ENCODE measurements at places on chromosomes 13 and 19.

DNA sequence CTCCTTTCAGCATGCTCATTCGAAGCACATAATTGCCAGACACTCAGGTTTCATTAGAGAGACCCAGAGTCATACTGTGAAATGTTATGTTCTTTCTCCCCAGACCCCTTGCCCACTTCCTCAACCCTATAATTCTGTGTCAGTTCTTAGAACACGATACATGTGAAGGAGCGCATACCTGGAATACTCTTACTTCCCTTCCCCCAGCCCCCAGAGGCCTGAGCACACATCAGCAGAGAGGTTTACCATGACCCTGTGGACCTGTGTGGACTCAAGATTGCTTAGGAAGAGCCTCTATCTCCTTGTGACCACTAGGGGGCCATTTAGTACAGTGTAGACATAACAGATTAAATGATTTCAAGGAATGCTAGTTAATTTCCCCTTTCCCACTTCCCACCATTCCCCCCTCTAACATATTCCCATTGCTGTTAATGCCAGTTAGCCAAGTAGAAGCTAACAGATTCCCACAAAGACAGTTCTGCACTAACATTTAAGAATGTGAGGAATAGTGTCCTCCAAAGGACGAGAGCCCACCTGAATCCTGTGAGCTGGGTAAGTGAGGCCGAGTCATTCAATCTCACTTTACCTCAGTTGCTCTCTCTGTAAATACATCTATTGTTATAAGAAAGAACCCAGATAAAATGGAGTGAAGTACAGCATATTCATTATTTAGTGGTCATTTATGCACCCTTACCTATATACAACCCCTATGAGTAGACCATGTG is 154.2 kb upstream of the MAB21L1 start:
- no peak for DNase-seq

DNA sequence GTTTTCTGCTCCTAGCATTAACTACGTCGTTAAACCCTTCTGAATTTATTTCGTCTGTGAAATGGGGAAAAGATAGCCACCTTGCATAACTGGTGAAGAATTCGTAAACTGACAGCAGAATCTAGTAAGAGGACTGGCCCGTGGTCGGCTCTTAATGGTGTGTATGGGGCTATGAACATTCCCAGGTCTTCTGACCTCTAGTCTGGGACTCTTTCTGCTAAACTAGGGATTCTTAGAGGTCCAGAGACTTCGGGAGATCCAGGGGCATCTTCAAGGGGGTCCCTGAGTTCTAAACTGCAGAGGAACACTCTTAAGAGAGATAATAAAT is 231.1 kb upstream of the SERP2 start:
- no peak for DNase-seq

GRCh38 chr19:16585094-16585801 is 13.0 kb upstream of the SLC35E1 start:
- DNase-seq, result no peak

DNA sequence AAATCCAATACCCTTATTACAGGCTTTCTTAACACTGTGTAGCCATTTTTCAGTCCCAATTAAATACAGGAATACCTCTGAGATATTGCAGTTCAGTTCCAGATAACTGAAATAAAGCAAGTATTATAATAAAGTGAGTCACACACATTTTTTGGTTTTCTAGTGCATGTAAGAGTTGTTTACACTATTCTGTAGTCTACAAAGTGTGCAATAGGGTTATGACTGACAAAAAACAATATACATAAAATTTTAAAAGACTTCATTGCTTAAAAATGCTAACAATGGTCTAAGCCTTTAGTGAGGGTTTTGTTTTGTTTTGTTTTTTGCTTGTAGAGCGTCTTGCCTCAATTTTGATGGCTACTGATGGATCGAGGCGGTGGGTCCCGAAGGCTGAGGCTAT is 434.4 kb upstream of the NBEA start:
- no peak for DNase-seq

- no peak for DNase-seq
Observed at GRCh38 chr19:11483366-11484111, 2.7 kb upstream of the ELAVL3 start.
